ENCODE measurements at places on chromosomes 3 and 15.

DNA sequence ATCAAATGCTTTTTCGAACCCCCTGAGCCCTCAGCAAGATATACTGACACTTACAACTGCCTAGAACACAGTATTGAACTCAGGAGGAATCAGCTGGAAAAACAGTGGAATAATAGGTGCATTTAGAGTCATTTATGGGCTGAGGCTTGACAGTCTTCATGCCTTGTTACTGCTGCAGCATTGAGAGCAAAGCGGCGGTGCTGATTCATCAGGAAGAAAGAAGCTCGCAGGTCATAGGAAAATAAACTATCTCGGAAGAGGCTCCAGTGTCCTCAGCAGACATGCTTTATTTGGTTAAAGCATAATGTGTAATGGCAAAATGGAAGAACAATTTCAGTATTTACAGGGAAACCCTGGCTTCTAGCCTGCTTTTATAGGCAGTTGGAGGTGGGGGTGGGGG lies 30.1 kb upstream of the NEO1 start:
- DNase-seq: no peak

- no peak for DNase-seq
These were observed 2.4 kb upstream of the SKIC8 start for GRCh38 chr15:78301828-78302227.

GRCh38 chr3:107904536-107905066 lies 186.2 kb downstream of the CD47 start:
- DNase-seq: no peak

DNA sequence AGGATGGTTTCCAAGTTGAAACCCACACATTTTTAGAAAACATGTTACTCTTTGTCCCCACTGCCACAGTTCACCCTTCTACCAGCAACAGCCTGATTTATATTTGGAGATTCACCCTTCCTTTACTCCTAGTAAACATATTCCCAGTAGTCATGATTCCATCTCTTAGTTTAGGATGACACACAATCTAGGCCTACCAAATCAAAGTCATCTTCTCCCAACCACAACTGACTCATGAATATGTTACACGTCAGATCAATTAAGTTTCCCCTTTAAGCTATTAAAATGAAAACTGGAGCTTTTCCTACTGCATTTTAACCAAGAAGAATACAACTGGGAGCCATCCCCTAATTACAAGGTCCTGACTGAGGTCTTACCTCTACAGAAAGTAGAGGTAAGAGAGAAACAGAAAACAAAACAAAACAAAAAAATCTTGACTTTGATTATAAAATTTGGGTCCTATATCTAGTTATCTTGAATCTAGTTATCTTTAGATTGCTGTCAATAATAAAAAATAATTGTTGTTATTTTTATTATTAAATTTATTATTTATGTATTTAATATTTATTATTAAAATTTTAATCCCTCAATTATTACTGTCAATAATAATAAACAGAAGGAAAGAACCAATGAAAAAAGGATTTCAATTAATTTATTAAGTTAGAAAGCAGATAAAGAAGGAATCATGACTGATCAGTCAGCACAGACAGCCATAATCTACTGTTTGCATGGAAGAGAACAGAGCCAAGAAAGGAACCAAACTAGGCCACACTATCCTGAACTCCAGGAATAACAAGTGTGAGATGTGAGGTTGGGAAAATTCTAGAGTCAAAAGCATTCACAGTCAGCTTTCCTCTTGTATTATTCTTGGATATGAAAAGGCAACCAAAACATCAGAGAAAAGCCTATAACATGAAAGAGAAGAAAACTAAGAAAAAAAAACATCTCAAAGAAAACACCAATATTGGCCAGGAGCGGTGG lies 12.5 kb downstream of the DPH6 start:
- DNase-seq: no peak

DNA sequence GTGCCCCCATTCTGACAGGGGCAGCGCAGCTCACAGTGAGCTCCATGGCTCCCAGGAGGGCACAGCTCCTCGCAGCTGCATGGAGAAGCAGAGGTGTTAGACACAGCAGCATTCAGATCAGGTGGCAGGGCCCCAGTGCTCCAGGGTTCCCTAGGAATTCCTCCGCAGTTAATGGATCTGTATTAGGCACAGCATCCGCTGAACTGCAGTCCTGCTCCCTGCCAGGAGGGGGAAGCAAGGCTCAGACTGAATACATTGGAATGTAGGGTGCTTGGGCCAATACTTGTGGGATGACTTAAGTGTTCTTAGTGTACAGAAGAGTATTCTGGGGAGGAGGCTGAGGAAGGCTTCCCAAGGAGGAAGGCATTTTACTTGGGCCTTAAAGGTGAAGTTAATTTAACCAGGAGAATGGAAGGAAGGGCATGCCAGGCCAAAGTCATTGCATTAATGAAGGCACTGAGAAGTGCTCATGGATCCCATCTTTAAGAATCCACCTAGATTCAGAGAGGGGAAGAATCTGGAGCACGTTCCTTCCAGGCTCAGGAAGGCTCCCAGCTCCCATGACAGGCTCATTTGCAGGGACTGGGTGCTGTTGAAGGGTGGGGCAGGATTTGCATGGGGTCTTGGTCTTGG lies 111.6 kb downstream of the RAB11A start:
- DNase-seq: peak; percentile 89

- no peak for DNase-seq
These were observed 20.7 kb downstream of the ADAMTS9 start for GRCh38 chr3:64667138-64667537.

- DNase-seq: no peak
These were observed 107.6 kb upstream of the BFSP2 start for GRCh38 chr3:133292296-133292695.

DNA sequence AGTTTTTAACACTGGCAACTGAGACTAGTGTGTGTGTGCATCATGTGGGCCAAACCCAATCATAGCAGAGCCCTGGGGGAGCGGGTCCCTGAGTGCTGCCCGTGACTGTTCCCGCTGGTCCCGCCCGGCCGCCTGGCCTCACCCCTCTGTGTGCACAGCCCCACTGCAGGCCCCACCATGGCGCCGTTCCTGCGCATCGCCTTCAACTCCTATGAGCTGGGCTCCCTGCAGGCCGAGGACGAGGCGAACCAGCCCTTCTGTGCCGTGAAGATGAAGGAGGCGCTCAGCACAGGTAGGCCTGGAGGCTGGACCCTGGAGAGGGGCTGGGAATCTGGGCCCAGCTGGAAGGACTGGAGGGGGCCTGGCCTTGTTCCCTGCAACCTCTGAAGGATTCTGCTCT lies 17.2 kb downstream of the PRKCD start:
- no peak for DNase-seq

DNA sequence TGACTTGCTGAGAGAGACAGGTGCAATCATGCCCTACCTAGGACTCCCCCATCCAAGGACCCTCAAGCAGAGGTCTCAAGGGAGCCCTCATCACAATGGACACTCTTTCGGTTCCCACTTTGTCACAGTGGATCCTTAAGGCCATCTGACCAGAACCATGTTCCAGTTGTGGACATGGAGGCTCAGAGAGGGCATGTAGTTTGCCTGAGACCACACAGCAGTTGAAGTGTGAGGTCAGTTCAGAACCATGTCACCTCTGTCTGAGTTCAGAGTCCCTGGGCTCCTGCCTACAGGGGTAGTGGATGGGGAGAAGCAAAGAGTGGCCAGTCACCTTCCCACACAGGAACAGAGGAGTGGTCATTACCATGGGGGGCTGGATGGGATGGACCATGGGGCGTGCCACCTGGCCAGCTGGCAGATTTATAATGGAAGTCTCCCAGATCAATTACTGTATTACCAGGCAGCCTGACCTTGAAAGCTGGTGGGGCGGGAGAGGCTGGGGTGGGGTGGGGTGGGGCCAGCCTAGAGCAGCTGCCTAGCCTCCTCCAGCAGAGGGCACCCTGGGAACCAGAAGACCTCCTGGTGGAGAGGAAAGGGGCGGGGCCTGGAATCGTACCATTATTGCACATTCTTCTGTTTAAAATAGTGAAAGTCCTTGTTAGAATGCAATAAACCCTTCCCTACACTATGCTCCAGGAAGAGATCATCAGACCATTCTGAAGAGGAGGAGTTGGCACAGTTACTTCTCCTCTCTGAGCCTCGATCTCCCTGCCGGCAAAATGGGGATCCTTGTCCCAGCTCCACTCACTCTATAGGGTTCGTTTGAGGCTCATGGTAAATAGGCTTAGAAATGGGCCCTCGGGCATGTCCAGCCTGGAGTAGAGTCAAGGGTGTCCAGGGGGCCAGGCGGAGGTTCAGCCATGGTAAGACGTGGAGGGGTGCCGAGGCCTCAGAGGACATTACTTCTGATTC lies 26.9 kb upstream of the LINGO1 start:
- peak; percentile 93 for DNase-seq

GRCh38 chr3:195718477-195718984 lies 2.2 kb upstream of the MUC20 start:
- no peak for DNase-seq

DNA sequence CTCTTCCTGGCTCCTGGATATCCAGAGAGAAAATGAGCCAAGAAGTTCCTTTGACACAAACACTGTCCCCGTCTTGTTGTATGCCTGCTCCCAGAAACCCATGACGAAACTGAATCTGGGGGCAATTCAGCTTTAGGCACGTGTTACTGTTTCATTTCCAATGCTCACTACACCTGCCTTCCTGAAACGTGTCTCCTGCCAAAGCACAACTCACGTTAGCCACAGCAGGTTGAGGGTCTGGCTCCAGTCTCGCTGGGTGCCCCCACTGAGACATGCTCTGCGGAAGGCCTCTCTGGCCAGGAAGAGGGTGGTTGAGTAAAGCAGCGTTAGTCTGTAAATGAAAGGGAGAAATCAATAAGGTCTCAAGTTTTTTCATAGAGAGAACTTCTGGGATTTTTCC lies 6.7 kb downstream of the RFT1 start:
- DNase-seq: no peak

- DNase-seq: no peak
These were observed 62.6 kb downstream of the DOCK3 start for GRCh38 chr3:50737193-50737905.

- DNase-seq: no peak
These were observed 53.1 kb upstream of the PXYLP1 start for GRCh38 chr3:141178551-141178950.

Measured in HuH-7 (cell line).